ENCODE measurements at places on chromosomes 5 and 9.

DNA sequence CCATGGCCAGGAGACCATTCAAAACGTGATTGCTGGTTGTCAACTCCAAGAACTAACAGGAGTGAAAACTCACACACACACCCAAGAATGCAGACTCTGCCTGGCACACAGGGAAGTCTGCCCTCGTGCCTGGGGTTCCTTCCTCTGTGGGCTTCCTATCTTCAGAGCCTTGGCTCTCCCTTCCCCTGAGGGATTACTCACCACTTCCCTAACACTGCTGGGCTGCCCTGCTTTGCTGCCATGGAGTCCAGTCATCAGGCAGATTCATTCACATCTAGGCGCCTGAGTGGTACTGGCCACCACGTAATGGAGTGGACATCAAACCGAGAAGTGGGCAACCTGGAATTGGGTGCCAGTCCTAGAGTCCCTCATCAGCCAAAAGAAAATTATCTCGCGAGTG is 76.4 kb upstream of the PRSS3 start:
- DNase-seq: no peak

DNA sequence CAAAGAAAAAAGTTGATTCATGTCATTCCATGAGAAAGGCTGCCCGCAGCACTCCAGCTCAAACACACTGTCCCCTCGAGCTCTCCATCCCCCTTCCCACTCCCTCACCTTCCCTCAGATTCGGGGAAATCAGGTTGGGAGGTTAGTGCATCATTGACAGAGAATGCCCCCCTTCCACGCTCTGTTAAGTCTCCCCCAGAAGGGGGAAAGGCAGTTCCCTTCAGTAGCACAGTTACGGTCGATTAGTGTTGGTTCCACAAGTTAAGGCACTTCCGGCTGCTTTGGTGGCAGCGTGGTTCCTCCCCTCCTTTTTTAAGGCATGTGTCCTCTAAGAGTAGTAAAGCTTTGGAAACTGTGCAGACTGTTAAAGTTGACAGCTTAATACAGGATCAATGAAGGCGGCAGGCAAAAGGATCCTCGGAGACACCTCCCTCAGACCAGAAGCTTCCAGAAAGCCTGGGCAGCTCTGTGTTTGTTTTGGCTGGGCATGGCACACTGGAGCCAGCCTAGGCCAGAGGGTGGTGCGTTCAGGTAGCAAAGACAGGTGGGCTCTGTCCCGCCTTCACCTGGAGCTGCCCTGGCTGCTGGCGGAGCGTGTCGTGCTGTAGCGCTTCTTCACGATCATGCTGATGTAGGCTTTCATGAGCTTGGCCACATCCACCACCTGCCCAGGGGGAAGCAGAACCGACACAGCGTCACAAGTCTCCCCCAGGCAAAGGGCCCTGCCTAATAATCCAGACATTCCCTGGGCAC is 49.5 kb upstream of the RETREG1 start:
- DNase-seq: no peak

DNA sequence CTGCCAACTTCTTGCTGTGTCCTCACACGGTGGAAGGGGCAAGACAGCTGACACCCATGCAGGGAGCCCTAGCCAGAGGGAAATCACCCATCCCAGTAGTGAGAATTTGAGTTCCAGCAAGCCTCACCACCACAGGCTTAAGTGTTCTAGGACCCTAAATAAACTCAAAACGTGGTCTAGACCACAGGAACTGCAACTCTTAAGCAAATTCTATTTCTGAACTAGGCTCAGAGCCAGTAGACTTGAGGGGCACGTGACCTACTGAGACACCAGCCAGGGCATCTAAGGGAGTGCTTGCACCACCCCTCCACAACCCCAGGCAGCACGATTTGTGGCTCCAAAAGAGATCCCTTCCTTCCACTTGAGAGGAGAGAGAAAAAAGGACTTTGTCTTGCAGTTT is 96.0 kb upstream of the PHF24 start:
- no peak for DNase-seq

GRCh38 chr5:37721447-37721871 is 118.4 kb downstream of the GDNF start:
- DNase-seq: no peak

DNA sequence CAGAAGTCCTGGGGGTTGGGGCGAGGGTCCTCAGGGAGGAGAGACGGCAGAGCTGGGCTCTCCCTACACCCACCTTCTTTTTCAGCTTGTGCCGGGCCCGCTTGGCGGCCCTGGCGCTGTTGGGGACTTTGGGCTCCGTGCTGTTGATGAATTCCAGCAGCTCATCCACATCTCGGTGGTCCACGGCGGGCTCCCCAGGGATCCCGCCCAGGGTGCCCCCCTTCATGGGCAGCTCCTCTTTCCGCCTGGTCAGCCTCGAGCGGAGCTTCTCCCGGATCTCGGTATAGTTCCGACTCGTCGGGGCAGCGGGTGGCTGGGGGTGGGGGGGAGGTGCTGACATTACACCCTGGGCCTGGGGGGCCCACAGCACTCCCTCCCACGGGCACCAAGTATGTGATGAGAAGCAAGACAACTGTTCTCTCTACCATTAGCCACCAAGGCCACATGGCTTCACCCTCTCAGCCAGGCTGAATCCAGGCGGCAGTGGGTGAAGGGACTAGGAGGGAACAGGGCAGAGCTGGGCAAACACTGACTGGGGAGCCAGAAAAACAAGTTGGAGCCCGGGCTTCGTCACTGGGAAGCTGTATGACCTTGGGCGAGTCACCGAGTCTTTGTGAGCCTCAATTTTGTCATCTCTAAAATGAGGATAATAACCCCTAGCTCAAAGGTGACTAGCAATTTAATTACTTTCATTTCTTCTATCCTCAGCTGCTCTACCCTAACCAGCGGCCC is 14.6 kb upstream of the DDX41 start:
- DNase-seq: no peak

- no peak for DNase-seq
Observed at GRCh38 chr5:54296386-54296785, 14.0 kb downstream of the ARL15 start.

DNA sequence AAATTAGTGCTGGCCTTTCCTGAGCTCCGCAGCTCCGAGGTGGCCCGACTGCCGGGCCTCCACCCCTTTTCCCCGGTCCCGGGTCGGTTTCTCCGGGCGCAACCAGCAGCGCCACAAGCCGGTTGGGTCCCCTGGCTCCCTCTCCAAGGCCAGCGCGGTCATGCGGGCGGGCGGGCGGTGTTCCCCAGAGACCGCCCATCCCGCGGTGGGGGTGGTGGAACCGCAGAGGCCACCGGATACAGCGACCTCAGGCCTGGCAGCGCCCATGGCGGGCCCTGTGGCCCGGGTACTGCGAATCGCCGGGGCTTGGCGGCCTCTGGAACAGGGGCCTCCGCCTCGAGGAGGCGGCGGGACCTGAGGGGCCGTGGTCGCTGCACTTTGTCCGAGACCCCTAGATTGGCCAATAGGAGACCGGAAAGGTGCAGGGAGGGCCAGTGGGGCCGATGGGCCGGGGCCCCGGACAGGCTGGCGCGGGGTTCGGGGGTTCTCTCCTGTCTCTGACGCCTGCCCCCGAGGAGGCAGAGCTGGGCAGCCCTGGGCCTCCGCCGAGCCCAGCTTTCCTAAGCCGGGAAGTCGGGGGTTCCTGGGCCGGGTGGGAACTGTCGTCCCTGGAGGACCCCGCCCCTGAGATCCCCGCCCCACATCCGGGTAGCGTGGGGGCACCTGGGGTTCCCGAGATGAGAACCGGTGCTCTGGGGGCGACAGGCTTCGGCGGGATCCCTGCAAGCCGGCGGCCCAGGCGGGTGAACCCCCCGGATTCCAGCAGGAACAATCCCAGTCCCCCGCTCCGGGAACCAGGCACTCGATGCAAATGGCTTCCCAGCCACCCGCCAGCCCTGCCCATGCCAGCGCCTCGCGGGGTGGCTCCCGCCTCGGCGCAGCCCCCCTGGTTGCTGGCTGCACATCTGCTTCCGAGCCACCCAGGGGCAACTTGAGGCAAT is 293.9 kb downstream of the ZSWIM6 start:
- DNase-seq: no peak

- no peak for DNase-seq
Observed at GRCh38 chr5:157568720-157569119, 6.9 kb downstream of the ADAM19 start.

DNA sequence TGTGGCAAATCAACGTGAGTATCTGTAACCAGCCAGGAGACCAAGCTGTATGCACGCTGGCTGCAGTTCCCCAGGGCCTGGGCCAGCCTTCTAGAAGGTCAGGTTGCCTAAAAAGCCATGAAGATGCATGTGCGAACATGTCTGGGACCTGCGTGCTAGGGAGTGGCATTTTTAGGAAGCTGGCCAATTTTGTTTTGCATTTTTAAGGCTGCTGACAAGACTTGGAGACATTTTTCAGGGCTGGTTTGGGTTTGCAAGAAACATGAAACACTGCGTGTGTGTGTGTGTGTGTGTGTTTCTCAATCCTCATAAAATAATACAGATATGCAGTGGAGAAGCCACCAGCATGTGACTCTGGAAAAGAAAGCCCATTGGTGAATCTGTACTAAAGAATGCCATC is 5.1 kb downstream of the TGFBI start:
- DNase-seq: no peak

DNA sequence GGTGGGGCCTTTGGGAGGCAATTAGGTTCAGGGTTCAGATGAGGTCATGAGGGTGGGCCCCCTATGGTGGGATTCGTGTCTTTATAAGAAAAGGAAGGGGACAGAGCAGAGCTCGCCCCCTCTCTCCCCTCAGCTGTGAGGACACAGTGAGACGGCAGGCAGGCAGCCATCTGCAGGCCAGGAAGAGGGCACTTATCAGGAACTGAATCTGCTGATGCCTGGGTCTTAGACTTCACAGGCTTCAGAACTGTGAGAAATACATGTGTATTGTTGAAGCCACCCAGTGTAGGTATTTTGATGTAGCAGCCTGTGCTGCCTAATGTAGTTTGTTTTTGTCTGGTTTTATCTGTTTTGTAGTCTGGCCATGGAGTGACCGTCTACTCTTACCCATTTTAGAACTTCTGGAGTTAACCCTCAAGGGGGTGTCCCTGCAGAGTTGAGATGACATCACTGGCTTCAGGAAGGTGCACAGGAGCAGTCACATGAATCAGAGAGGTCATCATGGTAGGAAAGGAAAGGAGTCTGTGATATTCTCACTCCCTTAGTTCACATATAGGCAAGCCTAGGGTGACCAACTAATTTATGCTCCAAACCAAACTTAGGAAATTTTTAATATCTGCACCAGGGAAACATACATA is 71.0 kb downstream of the LRRC70 start:
- no peak for DNase-seq

DNA sequence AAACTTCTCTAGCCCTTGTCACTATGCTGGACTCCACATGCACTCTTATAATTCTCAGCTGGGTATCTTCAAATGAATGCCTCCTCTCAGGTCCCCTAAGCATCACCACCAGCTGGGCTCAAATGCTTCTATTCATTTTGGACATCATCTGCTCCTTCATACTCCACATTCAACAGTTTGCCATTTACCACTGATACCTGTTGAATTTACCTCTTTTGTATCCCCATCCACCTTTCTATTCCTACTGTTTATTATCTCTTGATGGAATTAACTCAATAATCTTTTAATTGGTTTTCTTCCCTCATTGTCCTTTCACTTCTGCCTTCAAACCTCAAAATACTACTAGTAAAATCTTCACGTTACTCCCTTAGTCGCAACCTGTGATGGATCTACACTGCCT is 14.5 kb downstream of the RANBP6 start:
- no peak for DNase-seq

GRCh38 chr9:112820881-112821280 is 69.8 kb downstream of the SLC46A2 start:
- DNase-seq: no peak

- DNase-seq: no peak
Observed at GRCh38 chr9:18478501-18479361, 4.8 kb downstream of the ADAMTSL1 start.

- DNase-seq: no peak
Observed at GRCh38 chr5:63961125-63961597, 1.1 kb downstream of the HTR1A start.

DNA sequence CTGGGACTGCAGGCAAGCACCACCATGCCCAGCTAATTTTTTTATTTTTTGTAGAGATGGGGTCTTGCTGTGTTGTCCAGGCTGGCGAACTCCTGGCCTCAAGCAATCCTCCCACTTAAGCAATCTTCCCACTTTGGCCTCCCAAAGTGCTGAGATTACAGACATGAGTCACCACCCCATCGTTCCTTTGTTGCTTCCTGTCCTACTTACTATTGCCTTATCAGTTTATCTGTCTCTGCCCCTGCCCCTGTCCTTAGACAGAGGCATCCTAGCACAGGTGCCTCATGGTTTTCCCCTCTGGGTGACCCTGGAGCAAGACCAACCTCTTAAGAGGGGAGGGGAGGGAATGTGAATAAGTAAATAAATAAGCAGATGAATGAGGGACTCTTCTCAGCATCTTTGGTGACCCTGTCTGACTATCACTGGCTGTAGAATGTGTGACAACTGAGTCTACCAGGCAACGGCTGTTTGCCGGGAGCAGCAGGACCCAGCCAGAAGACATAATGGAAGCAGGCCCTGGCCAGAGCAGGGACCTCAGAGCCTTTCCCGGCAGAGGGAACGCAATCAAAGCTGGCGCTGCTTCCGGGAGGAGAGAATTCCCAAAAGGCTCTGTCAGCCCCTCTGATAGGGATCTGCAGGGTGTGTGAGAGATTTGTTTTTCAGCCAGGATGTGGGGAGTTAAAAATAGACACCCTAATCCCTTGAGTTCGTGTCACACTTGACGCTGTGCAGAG is 43.8 kb upstream of the DAB2IP start:
- DNase-seq: no peak

- no peak for DNase-seq
Observed at GRCh38 chr5:144060598-144060997, 109.9 kb downstream of the YIPF5 start.

DNA sequence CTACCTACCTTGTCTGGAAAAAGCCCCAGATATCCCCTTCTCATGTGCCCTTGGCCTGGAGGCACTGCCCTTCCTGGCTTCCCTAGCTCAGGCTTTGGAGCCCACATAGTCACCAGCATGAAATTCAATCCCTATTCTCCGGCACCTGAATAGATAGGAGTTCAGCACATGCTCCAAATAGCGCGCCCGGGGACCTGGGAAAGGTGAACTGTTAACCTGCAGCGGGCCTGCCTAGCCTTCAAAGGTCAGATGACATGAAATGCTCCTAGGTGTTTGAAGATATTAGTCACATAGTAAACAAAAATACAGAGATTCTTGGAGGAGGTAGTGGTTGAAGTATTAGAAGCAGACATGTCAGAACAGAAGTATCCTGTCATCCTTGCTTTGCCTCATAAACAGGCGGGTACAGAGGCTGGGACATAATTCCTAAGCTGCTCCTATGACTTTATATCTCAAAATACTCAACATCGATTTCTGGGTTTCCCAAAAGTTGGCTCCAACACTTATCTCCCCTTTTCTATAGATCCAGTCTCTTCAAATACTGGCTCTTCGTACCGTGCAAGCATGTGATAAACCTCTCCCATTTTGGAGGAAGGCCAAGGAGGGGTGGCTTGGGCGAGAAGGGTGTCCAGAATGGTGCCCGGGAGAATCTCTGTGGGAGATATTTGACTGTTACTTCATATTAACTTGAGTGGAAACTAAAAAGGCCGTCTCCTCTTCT is 88.0 kb upstream of the ANKH start:
- no peak for DNase-seq

All from brain pericyte (primary cell).